ENCODE measurements at places on chromosomes 3 and 15.
A peak's percentile ranks its signal among the peaks of the same experiment; 100 is the strongest.

GRCh38 chr3:107993771-107994170, 97.1 kb downstream of the CD47 start:
- DNase-seq = no peak

DNA sequence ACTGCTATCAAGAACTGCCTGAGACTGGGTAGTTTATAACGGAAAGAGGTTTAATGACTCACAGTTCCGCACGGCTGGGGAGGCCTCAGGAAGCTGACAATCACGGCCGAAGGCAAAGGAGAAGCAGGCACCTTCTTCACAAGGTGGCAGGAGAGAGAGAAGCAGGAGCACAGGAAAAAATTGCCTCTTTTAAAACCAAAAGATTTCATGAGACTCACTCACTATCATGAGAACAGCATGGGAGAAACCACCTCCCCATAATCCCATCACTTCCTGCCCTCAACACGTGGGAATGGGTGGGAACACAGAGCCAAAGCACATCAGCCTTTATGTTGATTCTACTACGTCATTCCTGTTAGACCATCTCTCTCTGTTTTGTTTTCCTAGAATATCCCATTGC, 650.9 kb upstream of the SEMA6D start:
- DNase-seq = no peak

DNA sequence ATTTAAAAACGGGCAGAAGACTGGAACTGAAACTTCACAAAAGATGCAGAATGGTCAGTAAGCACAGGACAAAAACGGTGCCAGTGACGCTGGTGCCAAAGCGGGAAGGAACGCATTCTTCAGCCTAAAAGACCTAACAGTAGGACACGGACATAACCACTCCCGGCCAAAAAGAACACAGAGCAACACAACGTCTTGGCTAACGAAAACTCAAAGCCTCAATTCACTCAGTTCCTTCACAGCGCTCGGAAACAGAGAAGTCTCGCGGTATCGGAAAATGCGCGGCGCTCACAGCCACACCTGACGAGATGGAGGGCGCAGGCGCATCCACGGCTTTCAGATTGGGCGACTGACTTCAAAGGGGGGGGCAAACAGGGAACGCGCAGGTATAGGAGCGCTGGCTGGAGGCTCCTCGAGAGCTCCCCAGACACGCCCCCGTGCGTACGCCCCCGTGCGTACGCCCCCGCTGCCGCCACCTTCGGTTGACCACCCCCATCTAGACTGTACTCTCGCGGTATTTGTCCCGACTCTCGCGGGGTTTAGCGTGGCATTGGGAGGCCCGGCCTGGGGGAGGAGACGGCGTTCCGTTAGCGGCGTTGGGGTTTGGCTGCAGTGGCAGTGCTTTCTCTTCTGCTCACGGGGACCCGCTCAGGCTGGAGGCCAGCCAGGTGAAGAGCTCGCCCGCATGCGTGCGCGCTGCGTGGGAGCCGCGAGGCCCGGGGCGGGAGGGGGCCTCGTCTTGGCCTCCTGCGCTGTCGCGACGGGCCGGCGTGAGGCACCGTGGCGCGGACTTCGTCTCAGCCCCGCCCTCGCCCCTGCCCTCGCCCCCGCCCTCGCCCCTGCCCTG, at the start of gene NKTR:
Gene NKTR (plus strand): TSS at position 576 of the 847 bp plus-strand sequence. CDS start 321 bp downstream, outside the sequence.
- DNase-seq = peak; percentile 100

DNA sequence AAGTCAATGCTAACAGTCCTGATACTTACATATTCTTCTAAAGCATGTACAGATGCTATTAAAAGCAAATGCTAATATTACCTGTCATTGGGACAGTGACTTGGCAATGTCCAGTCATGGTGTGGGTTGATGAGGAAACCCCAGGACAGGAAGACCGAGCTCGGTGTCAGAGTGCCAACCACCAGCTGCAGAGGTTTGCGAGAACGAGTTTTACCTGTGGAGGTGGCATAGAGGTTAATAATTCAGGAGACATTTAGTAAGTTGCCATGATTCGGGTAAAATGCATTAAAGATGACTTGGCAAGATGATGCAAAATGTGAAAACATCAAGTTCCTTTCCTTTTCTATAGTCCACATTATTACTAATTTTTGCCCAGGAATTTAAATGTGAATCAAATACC, 94.5 kb downstream of the ABI3BP start:
- DNase-seq = no peak

GRCh38 chr3:65761446-65762234, 277.1 kb downstream of the MAGI1 start:
- DNase-seq = no peak

- no peak for DNase-seq
These were observed 265.9 kb downstream of the ZMAT3 start for GRCh38 chr3:178805741-178806140.

GRCh38 chr3:97744289-97744688, 20.3 kb upstream of the ARL6 start:
- no peak for DNase-seq

GRCh38 chr3:30602946-30603345, 3.5 kb upstream of the TGFBR2 start:
- no peak for DNase-seq

DNA sequence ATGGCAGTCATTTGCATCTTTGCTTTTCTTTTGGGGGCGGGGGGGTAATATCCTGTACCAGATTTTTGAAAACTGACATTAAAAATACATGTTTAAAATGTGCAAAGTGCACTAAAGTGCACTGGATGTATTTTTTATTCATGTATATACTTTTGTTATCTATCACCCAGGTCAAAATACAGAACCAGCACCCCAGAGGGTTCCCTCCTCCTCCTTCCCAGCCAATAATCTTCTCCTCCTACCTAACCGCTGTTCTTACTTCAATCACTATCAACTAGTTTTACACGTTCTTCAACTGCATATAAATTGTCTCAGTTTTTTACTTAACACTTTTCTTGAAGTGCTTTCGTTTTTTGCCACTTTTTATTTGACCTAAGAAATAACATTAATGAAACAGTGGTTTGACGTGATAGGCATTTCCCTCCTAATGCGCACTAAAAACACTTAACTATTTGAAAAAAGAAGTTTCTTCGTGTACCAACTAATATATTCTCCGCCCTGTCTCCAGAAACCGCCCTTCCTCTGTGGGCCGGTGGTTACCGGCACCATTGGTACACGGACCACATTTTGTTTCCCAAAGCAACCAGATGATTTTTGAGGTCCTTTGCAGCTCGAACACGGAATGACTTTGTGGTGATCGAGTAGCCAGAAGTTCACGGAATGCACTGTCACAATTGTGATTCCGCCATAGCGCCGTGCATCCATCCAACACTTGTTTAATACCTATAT, 836 bp upstream of the AKAP13 start:
- DNase-seq = peak; percentile 42

DNA sequence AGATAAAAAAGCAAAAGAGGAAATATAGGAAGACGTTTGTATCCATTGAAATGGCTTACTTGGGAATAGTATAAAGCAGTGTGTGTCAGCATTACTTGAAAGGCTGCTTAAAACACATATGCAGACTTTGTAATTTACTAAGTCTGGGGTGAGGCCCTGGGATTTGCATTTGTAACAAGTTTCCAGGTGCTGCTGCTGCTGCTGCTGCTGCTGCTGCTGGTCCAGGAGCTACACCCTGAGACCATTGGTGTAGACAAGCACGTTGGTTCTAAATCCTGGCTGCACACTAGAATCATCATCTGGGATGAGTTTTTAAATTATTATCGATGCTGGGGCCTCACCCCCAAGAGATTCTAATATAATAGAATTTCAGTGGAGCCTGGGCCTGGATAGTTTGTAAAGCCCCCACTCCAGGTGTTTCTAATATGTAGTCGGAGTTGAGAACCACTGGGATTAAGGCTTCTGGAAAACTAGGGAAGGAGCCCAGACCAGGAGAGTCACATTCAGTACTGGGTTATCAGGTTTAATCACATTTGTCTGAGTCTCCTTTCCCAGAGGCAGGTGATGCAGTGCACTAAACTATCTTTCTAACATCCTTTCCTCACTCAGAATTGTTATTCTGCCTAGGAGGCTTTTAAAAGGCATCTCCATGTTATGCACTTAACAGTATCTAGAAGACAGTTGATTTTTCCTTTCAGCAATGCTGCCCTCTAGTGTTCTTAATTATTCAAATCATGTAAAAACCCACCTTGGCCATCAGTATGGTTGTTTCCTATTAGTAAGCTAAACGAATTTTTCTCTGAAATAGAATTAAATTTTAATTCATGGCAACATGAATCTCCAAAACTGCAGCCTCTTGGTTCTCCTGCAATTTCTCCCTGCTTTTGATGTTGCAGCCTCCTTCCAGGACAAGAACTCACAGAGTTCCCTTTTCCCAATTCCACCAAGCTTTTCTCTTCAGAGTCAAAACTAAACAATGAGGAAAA, 45.4 kb downstream of the SSR3 start:
- DNase-seq = no peak

DNA sequence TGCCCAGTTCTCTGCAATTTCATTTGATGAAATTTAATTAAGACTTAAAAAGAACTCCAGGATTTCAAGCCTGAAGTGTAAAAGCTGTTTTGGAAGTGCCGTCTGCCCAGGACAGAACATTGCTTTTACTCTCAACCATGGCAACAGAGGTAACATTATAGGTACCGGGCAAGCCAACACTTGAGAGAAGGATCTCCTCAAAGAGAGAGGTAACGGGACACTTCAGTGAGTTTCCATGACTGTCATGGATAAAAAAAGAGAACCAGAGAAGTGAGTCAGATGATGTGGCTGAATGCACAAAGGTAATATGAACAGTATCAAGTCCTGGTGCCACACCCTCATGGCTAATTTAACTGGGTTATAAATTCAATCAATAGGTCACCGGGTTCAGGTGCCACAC, 130.2 kb upstream of the LMOD3 start:
- no peak for DNase-seq

DNA sequence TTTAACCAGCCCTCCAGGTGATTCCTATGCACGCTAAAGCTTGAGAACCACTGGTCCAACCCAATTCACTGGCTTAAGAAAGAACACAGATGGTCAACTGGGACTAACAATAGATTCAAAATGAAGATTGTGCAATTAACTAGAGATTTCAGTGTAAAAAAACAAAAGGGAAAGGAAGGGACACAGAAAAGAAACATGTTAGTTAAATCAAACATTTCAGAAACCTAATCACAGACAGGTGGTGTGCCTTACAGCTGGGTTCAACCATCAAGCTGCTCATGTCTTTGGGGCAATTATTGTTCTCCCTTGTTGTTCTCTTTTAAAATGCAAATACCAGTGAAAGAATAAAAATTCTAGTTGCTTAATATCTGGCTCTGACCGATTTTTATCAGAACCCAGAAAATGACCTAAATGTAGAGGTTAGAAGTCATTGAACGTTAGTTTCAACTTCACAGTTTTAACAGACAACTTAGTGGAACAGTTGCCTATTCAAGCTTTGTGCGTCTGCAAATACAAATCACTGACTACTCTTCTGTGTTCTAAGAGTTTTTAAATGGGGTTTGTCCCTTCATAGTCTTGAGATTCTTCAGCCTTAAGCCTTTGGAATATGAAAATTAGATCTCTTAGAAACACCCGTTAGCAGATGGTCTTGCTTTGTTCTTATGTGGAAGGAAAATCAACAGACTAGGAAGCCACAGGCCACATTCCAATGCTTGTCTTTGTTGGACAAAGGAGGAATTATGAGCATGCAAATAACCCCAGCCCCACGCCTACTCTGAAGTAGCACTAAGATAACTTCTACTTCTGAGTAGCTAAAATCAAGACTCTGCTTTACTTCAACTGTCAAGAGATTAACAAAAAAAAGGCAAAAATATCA, 223.4 kb downstream of the ATP8B4 start:
- no peak for DNase-seq

DNA sequence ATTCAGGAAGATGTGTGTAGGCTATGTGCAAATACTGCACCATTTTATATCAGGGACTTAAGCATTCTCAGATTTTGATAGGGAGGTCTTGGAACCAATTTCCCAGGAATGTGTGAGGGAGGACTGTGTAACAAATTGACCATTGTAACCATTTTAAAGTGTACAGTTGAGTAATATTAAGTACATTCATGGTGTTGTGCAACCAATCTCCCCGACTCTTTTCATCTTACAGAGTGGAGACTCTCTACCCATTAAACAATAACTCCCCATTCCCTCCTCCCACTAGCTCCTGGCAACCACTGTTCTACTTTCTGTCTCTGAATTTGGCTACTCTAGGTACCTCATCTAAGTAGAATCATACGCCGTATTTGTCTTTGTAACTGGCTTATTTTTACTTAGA, 5.1 kb downstream of the RCN2 start:
- DNase-seq = no peak

GRCh38 chr3:32313723-32314473, 75.4 kb downstream of the CMTM8 start:
- DNase-seq = no peak

GRCh38 chr3:144875211-144875610, 903.6 kb downstream of the DIPK2A start:
- DNase-seq = no peak

Measured in effector CD8-positive, alpha-beta T cell (primary cell).